ENCODE measurements at places on chromosomes 3 and 15.

GRCh38 chr3:126704494-126705214 is 614 bp downstream of the CHCHD6 start:
- no peak for DNase-seq

- no peak for DNase-seq
Measured at GRCh38 chr3:172559020-172559419, 35.8 kb upstream of the TNFSF10 start.

- no peak for DNase-seq
Measured at GRCh38 chr3:149339931-149340309, 6.5 kb upstream of the TM4SF18 start.

DNA sequence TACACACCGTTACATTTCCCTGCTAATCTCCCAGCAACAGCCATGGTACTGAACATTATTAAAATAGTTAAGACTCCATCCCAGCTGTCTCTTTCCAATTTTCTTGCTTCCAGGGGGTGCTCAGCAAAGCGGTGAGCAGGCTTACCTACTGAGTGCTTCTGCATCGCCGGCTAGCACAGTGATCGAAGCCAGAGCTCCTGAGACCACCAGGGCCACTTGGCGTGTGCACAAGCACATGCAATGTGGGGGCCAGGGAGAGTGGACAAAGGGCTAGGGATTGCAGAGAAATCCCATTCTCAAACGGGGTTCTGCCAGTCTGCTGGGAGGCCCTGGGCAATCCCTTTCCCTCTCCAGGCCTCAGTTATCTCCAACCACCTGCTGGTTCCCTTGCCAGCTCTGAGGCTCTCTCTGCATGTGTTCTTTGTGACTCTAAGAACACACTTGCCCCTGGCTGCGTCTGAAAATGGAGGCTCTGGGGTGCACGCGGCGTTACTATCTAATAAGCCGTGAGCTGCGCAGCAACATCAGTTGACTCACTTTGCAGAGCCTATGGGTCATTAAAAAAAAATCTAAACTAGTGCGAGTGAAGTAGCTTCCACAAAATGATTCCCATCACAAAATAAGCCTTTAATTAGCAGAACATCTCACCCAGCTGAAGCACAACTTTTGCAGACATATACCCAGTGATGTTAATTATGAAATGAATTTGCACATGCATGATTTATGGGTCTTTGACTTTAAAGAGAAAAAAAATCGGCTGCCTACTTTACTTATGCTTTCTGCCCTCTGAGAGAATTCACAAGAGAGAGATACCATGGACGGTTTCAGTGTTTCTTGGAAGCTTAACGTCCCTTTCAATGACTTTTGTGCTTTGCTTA is 271.5 kb downstream of the TLE3 start:
- DNase-seq: no peak

DNA sequence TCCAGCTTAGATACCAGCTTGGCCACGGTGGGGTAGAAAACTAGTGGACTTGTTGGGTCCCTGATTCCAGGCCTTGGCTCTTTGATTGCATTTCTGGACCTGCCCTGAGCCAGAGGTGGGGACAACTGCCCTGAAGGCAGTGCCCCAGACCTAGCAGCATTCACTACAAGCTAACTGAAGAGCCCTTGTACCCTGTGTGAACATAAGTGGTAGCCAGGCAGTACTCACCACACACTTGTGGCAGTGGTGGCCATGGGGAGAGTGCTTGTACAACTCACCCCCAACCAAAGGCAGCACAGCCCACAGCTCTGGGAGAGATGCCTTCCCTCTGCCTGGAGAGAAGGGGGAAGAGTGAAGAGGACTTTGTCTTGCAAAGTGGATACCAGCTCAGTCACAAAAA is 177.3 kb upstream of the NAALADL2 start:
- DNase-seq: no peak

DNA sequence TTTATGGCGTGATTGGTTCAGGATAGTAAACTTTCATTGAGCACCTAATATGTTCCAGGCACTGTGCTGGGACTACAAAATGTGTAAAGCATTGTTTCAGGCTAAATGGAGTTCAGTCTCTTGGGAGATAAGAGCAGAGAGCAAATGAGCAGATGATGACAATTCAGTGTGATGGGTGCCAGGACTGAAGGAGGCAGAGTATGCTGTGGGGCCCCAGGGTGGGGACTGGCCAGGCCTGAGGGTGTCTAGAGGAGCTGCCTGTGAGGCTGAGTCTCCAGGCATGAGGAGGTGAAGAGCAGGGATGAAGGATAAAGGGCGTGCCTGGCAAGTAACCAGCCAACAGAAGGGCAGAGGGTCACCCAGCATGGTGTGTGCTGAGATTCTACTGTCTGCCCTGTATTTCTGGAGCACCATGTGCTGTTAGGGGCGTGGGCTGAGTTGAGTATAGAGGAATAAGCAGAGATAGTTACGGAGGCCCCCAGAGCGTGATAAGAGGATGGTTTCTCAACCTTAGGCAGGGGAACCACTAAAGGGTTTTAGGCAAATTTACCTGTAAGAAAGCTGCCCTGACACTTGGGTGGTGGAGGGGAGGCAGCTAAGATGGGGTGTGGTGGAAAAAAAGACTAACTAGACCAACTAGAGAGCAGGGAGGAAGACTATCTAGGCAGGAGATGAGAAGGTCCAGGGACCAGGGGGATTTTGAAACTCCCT is 38.5 kb downstream of the EPHB1 start:
- no peak for DNase-seq

DNA sequence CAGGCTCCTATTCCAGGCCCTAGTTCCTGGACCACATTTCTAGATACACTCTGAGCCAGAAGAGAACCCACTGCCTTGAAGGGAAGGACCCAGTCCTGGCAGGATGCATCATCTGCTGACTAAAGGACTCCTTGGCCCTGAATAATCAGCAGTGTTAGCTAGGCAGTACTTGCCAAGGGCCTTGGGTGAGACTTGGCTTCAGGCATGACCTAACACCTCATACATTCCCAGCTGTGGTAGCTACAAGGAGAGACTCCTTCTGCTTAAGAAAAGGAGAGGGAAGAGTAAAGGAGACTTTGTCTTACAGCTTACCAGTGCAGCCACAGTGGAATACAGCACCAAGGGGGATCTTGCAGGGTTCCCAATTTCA is 26.4 kb downstream of the PEAK1 start:
- no peak for DNase-seq

GRCh38 chr3:31188112-31188511 is 293.7 kb upstream of the GADL1 start:
- DNase-seq: no peak

DNA sequence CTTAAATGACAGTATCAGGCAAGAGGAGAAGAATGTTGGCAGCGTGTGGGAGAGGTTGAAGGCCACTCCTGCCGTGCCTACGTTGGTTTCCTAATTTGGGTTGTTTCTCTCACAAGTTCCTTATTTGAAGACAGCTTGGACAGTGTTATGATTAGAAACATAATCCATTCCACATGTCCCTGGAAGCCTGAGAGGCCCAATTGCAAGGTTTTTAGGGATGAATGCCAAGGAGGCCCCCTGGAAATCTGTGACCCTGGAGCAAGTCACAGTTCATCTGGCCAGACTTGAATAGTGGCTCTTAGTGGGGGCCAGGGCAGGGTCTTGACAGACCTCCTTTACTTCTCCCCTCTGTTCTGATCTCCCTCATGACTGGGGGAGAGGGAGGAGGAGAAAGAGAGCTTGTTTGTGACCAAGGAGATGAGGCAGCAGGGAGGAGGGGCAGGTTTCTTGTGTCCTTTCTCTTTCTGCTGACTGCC is 584.4 kb upstream of the TBL1XR1 start:
- DNase-seq: no peak

Measured in NCI-H1930 (cell line).